ENCODE measurements at places on chromosomes 16 and 17.

DNA sequence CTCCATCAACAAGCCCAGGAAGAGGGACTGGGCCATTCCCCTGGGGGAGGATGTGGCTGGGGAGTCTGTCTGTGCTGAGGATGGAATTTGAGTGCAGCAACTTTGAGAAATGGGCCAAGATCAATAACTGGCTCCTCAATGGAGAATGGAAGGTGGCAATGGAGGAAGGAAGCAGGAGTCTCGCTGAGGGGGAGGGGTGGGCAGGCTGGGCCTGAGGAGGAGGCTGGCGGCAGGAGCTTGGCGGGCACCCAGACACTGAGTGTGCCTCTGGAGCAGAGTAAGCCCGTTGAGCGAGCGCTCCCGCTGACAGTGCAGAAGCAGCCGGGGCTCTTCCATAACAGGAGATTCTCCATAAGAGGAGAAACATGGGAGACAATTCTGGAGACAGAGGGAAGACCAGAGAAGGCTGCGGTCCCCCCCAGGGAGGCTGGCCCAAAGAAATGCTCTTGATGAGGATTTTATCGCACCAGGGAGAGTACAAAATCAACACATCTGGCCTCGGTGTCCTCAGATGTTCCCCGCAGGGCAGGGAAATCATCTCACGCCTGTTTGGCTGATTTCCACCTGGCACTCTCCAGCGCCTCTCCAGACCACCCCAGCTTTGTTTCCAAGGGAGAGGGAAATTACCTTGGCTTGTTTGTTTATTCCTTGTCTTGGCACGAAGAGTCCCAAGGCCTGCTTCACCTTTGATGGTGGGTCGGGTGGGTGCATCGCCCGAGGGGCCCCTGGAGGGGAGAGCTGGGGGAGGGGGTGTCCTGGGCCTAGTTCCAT is 2.8 kb upstream of the MMP15 start:
- peak; percentile 63 for DNase-seq

GRCh38 chr16:86882586-86883280 is 304.4 kb downstream of the FOXL1 start:
- no peak for DNase-seq

GRCh38 chr17:40251576-40251975 is 32.5 kb downstream of the WIPF2 start:
- DNase-seq, result peak; percentile 12

GRCh38 chr17:19383681-19384470 is 3.1 kb downstream of the MFAP4 start:
- no peak for DNase-seq

DNA sequence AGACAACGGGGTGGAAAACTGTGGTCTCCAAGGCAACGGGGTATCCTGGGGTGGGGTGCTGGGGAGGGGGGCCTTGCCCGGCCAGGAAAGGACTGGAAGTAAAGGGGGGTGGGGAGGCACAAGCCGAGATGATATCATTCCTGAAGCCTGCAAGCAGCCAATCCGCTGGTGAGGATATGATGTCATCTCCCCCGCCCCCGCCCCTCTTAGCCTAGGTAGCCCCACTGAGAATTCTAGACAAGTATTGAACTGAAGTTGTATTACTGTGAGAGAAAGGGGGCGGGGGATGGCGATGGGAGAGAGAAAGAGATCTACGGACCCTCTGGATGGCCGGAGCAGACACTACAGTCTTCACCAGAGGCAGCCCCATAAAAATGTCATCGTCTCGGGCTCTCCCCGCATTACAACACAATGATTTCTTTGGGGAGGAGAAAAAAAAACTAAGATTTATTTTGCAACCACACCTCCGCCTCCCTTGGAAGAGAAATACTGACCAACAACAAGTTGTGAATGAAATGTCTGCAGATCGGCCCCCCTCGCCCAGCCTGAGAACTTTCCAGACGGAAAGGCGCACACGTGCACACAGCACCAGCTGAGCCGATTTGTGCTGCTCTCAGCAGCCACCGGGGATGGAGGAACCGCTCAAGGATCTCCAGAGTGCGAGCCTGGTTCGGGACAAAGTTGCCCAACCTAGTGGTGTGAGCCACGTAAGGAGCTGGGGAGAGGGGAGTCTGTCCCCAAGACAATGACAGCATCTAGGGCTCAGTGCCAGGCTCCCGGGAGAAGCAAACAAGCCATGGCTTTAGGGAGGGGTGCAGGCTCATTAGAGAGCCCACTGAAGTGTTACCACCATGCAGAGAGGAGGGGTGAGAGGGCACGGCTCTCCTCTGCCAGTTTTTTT is 222.1 kb downstream of the SOX9 start:
- no peak for DNase-seq

GRCh38 chr17:21286909-21287702 is 2.6 kb downstream of the MAP2K3 start:
- no peak for DNase-seq

DNA sequence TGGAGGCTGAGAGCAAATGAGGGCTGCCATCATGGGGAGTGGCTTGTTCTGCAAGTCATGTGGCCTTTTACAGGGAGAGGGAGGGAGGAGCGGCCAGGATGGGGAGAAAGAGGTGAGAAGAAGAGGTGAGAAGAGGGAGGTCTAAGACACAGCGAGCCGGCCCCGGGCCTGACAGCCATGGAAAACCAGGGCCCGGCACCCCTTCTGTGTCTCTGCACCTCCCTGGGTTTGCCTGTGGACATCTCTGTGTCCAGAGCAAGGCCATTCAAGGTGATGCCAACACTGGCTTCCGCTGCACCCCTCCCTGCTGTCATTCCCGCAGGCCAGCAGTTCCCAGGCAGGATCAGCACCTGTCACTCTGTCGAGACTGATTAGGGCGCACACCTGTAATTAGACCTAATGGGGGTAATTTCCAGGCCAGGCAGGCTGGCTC is 75.6 kb downstream of the MGAT5B start:
- DNase-seq, result peak; percentile 87

GRCh38 chr17:41796121-41796895 is 9.8 kb upstream of the JUP start:
- no peak for DNase-seq

DNA sequence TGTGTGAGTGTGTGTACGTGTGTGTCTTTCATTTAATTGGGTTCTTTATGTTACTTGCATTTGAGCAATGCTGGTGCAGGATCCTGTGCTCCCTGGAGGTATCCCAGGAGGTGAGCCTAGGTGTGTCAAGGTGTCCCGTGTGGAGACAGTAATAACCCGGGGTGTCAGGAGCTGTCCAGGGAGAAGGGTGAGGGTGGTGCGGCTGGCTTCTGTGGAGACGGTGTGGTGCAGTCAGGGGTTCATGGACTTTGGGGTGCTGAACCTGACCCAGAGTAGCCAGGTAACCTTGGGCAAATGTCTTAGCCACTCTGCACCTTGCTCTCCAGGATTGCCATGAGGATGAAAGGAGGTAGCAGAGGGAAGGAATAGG is 7.4 kb upstream of the ELAC2 start:
- DNase-seq, result no peak

Measured in NCI-H146 (cell line).